ENCODE measurements at places on chromosomes 3 and 15.

GRCh38 chr3:123159926-123160635 lies 41.7 kb upstream of the SEC22A start:
- DNase-seq: no peak

DNA sequence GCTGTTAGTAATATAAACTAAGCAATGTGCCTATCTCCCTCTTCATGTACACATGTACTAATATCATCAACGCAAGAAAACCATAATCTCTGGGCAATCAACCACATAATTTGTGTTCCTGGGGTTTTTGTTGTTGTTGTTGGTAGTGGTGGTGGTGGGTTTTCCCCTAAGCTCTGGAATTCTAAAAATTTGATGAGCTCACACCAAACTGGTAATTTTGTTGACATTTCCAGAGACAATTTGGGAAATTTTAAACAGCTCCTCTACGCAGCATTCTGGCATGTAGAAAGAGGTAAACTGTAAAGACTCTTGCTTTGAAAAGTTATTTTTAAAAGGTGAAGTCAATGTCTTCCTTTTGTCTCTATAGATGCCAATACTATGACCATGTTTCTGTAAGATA lies 126.7 kb downstream of the IGSF11 start:
- DNase-seq: no peak

- DNase-seq: no peak
These were observed 124.0 kb downstream of the RAP2B start for GRCh38 chr3:153285982-153286381.

DNA sequence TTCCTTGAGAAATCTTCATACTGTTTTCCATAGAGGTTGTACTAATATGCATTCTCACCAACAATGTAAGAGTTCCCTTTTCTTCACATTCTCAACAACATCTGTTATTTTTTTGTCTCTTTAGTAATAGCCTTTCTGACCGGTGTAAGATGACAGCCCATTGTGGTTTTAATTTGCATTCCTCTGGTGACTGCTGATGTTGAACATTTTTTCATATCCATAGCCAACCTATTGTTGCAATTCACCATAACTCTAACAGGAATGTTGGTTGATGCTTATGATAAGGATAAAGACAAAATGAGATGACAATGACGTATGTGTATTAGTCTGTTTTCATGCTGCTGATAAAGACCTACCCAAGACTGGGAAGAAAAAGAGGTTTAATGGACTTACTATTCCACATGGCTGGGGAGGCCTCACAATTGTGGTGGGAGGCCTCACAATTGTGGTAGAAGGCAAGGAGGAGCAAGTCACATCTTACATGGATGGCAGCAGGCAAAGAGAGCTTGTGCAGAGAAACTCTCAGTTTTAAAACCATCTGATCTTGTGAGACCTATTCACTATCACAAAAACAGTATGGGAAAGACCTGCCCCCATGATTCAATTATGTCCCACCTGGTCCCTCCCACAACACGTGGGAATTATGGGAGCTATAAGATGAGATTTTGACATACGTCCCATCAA lies 37.6 kb upstream of the RHCG start:
- no peak for DNase-seq

GRCh38 chr3:173709026-173709425 lies 311.5 kb downstream of the NLGN1 start:
- DNase-seq: no peak

DNA sequence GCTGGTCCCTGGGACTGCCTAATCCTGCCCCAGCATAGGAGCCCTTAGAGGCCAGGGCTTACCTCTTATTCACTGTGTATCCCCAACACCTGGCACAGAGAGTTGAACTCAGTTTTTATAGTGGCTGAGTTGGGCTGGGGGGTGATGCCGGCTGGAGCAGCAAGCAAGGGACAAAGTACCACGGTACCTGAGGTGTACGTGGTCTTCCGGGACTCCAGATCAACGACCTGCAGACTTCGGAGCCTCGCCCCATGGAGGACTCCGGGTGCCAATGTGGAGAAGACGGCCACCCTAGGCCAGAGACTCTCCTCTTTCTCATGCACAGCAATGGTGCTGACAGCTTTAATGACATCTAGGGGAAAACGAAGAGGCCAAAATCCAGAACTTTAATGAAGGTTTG lies 8.1 kb downstream of the WDR73 start:
- no peak for DNase-seq

DNA sequence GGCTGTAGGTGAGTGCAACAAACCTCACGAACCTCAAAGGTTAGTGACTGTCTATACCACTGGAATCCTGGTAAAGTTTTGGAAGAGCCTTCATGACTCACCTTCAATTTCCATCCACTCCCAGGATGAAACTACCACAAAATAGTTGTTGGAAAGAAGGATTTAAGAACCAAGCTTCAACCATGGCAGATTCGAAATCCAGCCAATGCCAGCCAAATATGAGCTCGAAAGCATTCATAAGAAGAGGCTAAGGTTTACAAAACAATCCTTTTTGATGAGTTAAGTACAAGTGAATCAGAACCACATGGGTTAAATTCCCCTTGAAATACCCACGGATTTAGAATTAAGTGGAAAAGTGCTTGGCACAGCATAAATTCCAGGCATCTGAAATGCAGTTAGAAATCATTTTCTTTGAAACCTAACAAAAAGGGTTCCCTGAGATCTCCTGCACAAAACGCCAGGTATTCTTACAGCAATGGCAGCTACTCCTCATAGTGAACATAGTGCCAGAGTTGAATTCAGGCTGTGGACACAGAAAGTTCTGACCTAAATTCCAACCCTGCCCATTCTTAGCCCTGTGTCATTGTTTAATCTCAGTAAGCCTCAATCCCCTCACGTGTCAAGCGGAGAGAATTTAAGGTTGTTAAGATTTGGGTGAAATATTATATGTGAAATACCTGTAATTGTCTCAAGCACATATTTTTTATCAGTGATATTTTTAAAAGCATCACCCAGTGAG lies 89.2 kb downstream of the FBN1 start:
- no peak for DNase-seq

DNA sequence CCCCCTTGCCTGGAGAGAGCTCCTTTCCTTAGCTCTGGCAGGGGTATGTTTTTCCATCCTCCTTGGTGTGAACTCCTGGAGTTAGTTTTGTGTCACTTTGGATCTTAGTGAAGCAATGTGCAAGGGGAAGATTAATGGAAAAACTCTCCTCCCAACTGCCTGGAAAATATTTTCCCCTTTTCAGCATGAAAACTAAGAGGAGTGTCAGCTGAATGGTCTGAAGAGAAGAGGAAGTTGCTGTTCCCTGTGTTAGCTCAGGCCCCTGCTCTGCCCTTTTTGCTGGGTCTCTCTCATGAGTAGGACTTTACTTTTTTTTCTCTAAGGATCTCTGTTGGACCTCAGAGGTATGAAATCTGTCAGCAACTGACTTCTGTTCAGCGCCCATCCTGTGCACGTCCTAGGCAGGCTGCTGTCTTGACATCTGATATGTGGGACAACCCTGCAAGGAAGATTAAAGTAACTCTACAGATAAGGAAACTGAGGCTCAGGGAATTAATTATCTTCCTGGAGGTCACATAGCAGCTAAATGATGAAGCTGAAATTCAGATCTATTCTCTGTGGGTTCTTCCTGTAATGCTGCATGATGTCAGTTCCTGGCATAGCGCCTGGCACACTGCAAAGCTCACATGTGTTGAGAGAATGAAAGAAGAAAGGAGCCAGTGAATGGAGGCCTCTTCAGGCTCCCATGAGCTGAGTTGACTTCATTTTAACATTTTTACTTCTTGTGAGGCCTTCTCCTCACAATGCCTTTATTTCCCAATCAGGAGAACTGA lies 109.7 kb upstream of the GALNT15 start:
- DNase-seq: peak; percentile 5

- DNase-seq: no peak
These were observed 204.4 kb upstream of the ZNF385D start for GRCh38 chr3:21955406-21955805.

GRCh38 chr3:66195347-66195783 lies 25.4 kb upstream of the SLC25A26 start:
- no peak for DNase-seq

- no peak for DNase-seq
These were observed 19.7 kb downstream of the ITGB5 start for GRCh38 chr3:124867511-124867910.

DNA sequence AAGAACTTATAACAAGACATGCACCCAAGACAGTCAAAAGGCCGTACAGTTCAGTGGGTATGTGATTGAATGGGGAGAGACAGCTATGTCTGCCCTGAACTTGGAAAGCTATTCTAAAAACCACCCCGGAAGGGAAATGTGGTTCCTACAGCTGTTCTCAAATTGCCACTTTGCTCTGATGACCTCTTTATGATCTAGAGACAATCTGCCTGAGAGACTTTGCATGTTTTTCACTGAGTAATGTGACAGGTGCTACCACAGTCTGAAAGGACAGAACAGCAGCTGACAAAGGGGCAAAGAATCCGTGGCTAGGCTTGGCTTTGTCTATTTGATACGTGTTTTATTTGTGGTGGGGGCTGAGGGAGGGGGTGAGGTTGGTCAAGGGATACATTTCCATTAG lies 148.3 kb upstream of the NPHP3 start:
- DNase-seq: no peak

DNA sequence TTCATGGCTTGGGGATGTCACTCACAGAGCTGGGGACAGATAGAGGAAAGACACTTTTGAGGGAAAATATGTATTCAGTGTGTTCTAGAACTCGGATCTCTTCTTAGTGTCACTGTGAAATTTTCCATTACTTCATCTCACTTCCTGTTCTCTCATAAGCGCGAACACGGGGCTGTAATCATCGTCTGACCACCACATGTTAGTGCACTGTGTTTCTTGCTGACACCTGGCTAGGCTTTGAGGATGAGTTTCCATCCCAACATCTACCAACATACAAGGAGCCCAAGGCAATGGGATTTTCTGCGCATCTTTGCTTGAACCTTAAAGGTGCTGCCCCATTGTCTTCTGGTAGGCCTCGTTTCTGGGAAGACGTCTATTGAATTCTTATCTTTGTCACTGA lies 84.0 kb downstream of the LIPC start:
- DNase-seq: no peak

- DNase-seq: peak; percentile 5
These were observed 36.1 kb upstream of the MYO5C start for GRCh38 chr15:52331490-52332240.

DNA sequence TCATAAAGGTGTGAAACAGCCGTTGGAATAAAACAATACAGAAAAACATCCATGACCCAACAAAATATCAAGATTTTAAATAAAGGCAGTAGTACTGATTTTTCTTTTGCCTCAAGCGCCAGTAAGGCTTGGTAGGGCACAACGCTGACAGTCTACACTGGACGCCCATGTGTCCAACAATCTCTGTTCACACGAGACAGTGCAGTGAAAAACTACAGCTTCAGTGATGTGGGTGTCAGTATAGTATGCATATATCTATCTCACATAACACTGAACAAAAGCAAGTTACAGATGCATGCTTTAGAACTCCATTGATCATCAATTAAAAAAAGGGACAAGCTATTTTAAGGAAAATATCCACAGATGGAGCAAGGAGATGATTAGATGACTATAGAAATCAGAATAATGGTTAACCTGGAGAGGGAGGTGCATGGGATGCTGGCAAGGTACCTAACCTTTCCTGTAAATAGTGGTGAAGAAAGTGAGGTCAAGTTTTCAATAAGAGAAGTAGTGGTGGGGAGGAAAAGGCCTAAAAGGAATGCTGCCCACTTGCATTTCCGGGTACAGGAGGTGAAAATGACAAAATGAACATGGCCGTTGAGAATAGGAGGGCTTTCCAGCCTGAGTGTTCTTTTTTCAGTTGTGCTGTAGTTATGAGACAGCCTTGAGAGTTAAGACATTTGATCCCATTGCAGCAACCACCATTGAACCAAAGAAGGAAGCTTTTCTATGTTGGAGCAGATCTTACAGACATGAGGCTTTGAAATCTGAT lies 42.7 kb downstream of the CTNNB1 start:
- no peak for DNase-seq

GRCh38 chr3:13158871-13159270 lies 85.6 kb upstream of the IQSEC1 start:
- no peak for DNase-seq

DNA sequence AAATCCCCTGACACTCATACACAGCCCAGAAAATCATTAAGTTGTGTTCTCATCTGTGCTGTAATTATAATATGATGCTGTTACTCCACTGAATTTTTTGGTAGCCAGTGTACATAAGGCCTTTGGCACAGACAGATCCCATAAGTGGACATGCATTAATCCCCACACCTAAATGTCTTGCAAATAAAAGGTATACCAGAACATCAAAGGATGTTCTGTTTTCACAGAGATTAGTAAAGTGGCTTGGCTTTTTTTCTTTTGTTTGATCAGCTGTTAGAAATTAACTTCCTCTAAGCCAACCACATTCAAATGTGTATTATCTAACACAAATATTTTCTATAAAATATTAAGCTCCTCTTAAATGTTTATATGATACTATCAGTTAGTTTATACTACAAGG lies 2.7 kb downstream of the SST start:
- DNase-seq: no peak

GRCh38 chr3:4986782-4987537 lies 7.7 kb downstream of the BHLHE40 start:
- DNase-seq: no peak

DNA sequence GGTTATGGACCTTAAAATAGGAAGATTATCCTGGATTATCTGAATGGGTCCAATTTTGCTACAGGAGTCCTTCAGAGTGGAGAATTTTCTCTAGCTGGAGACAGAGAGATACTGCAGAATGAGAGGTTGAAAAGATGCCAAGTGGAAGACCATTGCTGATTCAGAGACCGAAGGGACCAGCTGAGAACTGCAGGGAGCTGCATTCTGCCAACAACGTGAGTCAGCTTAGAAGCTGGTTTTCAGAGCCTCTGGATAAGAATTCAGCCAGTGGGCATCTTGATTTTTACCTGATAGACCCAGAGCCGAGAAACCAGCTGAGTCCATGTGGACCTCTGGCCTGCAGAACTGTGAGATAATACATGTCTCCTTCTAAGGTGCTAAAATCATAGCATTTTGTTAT lies 234.0 kb downstream of the NR2F2 start:
- no peak for DNase-seq

- DNase-seq: peak; percentile 60
These were observed 27.8 kb upstream of the POLG start for GRCh38 chr15:89362203-89363101.

- DNase-seq: peak; percentile 11
These were observed 52.8 kb downstream of the RGMA start for GRCh38 chr15:93035953-93036810.

DNA sequence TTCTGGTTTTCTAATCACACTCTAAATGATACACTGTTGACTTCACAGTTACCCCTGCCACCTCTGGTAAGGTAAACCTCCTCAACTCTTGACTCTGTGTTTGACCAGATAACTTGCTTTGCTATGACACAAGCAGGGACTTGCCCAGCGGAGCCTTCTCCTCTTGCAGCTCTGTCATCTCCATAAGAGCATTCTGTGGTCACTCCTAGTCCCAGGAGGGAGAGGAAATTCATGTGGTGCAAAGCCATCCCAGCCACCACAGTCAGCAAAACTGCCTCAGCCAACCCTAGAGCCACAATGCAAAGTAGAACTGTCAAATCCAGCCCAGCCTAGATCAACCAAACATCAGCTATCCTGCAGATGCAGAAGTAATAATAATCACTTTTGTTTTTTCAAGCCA lies 144.7 kb upstream of the GADL1 start:
- no peak for DNase-seq

Data from NCI-H1694 (cell line).